ENCODE measurements at places on chromosomes 13 and 19.
A peak's percentile ranks its signal among the peaks of the same experiment; 100 is the strongest.

DNA sequence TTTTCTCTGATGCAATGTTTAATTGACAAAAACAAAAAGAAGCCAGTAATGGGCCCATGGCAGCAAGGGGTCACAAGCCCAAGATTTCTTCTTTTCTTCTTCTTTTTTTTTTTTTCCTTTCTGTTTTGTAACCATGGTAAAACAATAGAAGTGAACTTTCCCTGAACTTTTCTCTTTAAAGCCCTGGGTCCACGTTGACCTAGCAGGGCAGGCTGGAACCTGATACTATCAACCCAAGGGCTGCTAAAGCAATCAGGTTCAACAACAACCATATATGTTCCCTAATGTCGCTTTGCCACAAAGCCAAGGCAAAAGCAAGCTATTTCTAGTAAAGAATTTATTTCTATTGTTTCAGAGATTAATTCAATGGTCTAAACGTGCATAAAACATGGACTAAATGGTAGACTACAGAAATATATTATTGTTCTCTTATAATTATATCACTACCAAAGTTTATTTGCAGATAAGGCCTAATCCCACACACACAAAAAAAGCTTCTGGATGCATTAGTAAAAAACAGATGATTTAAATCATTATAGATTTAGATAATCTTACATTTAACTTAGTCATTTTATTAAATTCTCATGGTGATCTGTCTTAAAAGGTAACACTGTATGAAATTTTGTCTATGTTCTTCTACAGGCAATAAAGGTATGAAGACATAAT is 153.9 kb downstream of the DACH1 start:
- no peak for DNase-seq

DNA sequence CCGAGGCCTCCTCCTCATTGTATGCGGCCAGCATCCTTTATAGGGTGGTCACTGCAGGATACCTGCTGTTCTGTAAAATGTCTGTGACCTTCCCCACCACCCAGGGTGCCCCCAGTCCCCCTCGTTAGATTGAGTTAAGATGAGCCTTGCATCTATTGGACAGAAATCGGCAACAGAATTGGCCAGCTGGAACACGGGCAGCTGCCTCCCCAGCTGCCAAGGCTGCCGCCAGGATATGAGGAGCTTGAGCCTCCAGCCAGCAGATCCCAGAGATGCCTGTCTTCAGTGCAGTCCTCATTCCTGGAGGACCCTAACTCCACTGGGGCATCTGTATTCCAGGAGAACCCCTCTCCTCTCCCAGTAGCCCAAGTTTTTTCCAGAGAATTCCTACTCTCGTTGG is 463.0 kb downstream of the TSHZ3 start:
- peak; percentile 33 for DNase-seq

- DNase-seq, result no peak
Observed at GRCh38 chr19:4573682-4574081, 14.2 kb upstream of the SEMA6B start.

DNA sequence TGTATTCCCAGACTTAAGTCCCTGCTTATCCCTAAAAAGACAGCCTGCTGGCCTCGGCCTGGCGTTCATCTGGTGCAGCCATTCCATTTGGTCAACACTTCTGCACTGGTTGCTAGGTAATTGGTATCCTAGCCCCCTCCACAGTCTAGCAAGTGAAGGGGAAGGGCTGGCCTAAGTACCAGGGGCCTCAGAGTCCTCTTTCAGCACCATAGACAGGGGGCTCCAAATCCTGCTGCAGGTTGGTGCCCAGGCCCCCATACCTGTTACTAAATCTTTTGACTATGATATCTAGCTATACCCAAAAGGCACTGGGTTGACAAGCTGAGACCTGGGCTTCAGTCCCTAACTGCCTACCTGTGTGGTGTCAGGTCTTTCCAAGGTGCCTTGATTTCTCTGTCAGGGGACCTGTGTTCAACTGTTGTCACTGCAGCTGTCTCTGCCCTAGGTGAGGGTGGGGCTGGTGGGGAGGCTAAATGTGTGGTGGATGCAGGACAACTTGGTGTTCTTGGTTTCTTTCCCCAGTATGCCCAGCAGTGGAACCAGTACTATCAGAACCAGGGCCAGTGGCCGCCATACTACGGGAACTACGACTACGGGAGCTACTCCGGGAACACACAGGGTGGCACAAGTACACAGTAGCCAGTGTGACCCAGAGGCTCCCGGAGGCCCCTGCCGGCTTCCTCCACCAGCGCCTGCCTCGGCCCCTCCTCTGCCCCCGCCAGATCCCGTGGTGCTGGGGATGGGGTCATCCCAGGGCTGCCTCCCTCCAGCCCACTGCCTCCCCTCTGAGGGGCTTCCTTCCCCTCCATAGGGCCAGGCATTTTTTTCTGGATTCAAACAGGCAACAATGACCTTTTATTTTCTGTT is 3.8 kb upstream of the CCDC97 start:
- DNase-seq, result no peak

DNA sequence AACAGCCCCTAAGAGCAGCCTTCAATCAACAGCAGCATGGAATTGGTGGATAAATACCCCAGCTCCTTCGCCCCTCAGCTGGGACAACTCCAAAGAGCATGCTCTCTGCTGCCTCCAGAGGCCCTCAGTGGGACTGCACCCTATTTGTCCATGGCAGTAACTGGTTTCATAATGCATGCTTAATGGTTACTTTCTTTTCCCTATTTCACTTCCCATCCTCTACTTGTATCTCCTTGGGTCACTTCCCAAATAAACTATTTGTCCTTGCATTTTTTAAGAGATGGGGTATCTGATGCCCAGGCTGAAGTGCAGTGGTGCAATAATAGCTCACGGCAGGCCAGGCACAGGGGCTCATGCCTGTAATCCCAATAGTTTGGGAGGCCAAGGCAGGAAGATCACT is 13.5 kb upstream of the TPM4 start:
- DNase-seq, result no peak

- DNase-seq, result no peak
Observed at GRCh38 chr13:74289861-74290773, 155.9 kb upstream of the KLF12 start.

GRCh38 chr13:92407858-92408257 is 818.7 kb upstream of the GPC6 start:
- DNase-seq, result no peak
